ENCODE measurements at places on chromosomes 7 and 10.

DNA sequence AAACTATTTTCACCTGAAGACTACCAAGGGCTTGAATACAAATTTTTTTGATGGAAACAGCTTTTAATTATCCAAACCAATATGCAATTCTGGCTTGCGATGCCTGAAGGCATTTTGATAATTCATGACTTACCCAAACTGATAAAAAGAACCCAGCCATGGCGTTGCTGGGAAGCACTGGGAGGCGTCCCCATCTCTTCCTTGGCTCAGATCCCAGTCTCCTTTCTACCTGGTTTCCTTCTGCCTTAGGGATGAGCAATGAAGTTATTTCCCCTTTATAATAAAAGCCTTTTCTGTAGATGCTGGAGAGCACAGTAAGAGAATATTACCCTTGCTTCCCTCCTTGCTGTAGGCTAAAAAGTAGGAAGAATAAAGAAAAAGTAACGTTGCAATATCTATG, 129.1 kb upstream of the ANK3 start:
- no peak for DNase-seq

DNA sequence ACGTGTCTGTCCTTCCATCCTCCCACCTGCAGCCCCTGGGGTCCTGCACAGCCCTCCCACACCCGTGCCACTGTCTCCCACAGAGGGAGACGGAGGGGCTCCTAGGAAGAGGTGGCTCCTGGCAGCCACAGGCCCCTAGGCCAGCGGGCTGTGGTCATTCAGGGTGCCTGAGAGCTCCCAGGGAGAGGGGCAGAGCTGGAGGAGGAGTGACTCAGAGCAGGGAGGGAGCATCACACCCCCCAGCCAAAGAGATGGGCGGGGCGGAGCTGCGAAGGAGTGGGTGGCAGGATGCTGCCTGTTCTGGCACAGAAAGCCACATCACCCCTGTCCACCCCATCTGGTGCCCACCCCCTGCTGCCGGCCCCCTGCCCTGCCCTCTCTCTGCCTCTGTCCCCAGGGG, 50.5 kb downstream of the STK32C start:
- DNase-seq, result no peak

GRCh38 chr7:116185956-116186355, 24.4 kb upstream of the TES start:
- no peak for DNase-seq

DNA sequence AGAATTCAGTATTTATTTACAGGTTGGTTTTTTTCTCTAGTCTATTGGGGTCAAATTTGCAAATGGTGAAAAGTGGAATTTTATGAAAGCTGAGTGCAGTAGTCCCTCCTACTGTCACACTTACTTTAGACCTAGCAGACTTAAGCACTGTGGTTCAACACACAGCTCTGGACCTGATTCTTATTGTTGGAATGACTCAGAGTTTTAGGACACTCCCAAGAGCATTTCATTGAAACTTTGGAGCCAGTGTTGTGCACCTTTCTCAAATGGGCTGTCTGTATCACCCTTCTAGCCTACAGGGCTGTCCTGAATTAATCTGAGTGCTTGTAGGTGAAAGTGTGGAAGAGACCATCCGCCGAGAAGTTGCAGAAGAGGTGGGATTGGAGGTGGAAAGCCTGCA, 16.1 kb downstream of the NUDT13 start:
- DNase-seq, result no peak

DNA sequence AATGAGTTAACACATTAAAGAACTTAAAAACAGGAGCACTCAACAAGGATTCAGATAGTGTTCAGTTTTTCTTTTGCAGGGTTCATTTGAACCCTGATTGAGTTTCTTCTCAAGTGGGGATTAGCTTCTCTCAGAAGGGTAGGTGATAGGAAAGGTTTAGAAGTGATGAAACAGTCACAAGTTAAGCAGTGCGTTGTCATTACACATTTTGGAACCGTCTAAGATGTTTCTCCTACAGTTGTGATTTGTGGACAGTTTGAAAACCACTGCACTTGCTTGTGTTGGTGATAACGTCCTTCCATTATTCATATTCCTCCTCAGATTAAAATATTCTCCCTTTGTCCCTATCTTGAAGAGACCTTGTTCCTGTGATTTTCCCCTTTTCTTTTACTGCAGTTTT, 2.7 kb downstream of the STMP1 start:
- DNase-seq, result no peak

- no peak for DNase-seq
Measured at GRCh38 chr10:75470901-75471300, 39.5 kb downstream of the LRMDA start.

DNA sequence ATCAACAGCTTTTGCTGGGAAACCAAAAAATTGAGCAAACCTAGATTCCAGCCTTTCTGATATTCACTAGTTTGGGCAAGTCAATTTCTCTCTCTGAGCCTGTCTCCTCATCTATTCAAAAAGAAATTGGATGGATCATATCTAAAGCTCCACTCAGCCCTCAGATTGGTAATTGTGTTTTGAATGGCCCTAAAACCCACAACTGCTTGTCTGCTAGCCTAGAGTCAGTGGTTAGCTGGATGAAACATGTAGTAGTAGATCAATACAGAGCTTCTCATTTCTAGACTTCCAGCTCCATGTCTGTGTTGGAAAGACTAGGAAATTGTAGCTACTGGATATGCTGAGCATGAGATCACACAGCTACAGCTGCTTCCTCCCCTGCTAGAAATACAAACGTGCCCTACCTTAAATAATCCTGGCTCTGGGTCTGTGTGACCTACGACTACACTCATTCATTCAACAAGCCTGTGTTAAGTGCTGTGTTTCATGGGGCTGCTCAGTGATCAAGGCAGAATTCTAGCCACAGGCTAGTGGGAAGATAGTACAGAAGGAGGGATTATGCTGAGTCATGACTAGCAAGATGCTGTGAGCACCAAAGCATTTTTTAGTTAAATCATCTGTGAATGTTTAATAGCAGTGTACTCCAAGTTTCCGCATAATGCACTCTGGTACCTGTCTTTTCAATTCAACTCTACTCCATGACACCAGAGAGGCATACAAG, 15.7 kb downstream of the DNTT start:
- DNase-seq, result no peak

DNA sequence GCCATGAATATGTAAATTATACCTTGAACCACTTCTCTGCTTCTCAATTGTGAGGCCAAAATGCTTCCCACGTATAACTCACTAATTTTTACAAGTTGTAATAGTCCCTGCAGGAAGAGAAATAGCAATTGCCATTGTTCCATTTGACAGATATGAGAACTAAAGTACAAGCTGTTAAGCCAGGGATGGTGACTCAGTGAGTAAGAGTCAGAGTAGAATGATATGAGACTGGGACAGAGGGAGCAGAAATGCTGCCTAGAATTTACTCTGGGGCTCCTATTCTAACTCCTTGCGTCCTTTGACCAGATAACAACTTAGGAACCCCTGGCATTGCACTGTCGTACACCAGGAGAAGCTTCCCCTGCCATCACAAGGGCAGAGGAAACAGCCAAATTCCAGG, 45.1 kb upstream of the SEPTIN7 start:
- no peak for DNase-seq

GRCh38 chr7:106166651-106167342, 54.7 kb upstream of the SYPL1 start:
- DNase-seq, result peak; percentile 43

- DNase-seq, result no peak
Measured at GRCh38 chr10:51615764-51616298, 83.6 kb downstream of the CSTF2T start.

- DNase-seq, result no peak
Measured at GRCh38 chr7:134777908-134778580, 1.4 kb upstream of the CALD1 start.

- no peak for DNase-seq
Measured at GRCh38 chr7:28487487-28487886, 75.2 kb downstream of the CREB5 start.

GRCh38 chr7:154918741-154919140, 84.2 kb downstream of the PAXIP1 start:
- no peak for DNase-seq

DNA sequence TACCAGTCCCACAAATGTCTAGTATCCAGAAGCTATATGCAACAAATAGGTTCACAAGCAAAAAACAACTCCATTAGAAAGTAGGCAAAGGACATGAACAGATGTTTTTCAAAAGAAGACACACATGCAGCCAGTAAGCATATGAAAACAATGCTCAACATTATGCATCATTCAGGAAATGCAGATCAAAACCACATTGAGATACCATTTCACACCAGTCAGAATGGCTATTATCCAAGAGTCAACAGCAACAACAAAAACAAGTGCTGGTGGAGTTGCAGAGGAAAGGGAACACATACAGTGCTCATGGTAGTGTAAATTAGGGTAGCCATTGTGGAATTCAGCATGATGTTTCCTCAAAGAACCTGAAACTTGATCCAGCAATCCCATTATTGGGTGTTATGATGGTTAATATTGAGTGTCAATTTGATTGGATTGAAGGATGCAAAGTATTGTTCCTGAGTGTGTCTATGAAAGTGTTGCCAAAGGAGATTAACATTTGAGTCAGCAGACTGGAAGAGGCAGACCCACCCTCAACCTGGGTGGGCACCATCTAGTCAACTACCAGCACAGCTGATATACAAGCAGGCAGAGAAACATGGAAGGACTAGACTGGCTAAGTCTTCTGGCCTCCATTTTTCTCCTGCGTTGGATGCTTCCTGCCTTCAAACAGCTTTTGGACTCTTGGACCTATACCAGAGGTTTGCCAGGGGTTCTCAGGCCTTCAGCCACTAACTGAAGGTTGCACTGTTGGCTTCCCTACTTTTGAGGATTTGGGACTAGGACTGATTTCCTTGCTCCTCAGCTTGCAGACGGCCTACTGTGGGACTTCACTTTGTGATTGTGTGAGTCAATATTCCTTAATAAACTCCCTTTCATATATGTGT, 218.4 kb upstream of the SEMA3D start:
- DNase-seq, result no peak

DNA sequence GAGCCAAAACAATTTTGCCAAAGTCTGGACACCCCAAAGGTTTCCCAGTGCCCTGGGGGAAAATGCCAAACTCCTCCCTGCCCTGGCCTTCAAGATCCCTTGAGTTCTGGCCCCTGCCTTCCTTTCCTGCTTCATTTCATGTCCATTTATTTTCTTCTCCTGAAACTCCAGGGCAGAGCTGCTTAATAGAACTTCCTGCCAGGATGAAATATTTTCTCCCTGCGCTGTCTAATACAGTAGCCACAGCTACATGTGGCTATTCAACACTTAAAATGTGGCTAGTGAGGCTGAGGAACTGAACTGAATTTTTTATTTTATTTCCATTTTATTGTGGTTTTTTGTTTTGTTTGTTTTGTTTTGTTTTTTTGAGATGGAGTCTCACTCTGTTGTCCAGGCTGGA, 49.6 kb downstream of the COL13A1 start:
- DNase-seq, result no peak

GRCh38 chr7:598899-599298, 79.3 kb upstream of the PDGFA start:
- no peak for DNase-seq

GRCh38 chr7:46745707-46746090, 824.6 kb upstream of the IGFBP3 start:
- no peak for DNase-seq

DNA sequence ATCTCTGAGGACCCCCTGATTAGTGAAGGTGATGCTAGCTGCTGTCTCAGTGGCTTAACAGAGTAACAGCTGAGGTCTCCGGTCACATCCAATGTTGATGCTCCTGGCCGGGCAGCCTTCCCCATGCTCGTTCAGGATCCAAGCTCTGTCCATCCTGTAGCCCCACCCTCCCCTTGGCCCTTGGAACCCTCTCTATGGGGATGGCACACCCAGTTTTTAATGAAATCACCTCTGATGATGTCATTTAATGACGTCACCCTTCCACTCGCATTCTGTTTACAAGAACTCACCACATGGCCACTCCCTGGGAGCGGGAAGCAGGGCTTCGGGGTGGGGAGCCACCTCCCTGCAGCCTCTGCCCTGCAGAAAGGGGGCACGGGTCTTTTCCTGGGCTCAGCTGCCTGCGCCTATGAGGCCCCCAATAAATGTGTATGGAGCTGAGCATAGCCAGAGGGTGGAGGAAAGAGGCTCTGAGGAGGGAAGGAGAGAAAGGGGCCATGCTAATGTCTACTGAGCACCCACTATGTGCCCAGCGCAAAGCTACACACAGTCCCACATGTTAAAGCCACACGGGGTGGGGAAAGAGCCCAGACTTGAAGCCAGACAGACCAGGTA, 95.5 kb downstream of the OAT start:
- no peak for DNase-seq

GRCh38 chr10:22047812-22048211, 44.3 kb upstream of the DNAJC1 start:
- no peak for DNase-seq

DNA sequence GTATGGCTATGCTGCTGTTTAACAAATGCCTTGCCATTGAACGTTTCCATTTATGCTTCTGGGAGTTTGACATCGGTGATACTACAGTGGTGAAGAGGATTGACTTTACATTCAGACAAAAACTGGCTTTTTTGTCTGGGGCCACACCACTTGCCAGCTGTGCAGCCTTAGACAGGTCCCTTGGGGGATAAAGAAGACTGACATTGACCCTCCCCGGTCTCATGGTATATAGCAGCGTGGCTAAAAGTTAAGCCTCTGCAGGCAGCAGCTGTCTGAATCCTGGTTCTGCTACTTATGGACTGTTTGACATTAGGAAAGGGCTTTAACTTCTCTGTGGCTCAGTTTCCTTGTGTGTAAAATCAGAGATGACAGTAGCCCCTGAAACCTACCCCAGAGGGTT, 42.0 kb upstream of the PTF1A start:
- DNase-seq, result no peak

DNA sequence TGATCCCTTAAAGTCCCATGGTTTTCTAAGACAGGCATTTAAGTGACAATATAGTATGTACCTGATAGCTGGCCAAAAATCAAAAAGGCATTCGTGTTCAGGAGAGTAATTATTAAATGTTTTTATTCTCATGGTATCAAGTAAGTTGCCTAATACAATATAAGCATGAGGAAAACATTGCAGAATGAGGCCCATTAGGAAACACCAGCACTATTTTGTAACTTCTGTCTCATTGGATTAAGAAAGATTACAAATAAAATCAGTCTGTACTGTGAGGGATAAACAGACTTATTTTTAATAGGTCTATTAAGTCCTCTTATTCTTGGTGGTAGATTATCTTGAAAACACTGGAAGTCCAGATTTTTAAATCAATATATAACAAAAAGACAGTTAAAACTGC, 110.1 kb downstream of the SNX13 start:
- no peak for DNase-seq

GRCh38 chr7:2880874-2881533, 36.9 kb upstream of the GNA12 start:
- DNase-seq, result no peak

- no peak for DNase-seq
Measured at GRCh38 chr10:96902731-96903358, 70.7 kb downstream of the LCOR start.

DNA sequence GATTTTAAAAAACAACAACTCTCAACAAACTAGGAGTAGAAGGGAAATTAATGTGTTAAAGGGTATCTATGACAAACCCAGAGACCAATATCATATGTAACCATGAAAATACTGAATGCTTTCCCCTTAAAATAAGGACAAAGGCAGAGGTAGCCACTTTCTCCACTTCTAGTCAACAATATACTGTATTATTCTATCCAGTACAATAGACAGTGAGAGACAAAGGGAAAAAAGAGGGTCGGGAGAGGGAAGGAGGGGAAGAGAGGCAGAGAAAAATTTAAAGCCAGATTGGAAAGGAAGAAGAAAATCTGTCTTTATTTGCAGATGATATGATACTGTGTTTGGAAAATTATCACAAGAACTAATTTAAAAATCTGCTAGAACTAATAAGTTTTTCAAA, 39.1 kb upstream of the WDFY4 start:
- no peak for DNase-seq

- DNase-seq, result no peak
Measured at GRCh38 chr10:30816159-30816819, 186.7 kb upstream of the LYZL2 start.
